ENCODE measurements at places on chromosomes 7 and 10.

DNA sequence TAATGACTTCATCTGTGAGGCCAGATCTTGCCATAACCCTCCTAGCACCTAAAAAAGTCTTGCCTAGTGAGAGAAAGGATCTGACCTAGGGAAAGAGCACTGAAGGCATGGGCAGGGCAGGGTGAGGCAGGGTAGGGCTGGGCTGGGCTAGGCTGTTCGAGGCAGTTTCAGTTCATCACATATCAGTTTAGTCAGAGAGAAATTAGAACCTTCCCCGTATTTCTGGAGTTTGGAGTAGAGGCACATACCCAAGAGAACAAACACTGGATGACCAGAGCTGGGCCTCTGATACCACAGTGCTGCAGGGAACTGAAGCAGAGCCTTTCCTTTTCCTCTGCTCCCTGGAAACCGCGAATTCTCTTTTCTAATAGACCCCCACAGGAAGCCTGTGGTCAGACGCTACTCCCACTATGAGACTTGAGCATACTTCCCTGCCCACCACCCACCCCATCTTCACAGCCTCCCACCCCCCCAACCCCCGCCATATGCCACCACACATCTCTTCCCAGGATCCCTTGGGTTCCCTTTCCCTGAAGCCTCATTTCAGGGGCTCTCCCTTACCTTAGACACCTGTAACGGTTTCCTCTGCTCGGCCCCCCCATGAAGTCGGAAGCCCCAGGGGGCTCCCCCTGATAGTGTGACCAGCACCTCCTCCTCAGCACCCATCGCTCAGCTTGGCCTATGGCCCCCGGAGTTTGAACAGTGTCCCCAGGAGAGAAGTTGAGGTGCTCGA, 406 bp downstream of the SYNPO2L start:
- DNase-seq = no peak

GRCh38 chr7:117564080-117564479, 84.3 kb downstream of the CFTR start:
- no peak for DNase-seq

GRCh38 chr7:106418526-106418925, 133.7 kb upstream of the NAMPT start:
- peak; percentile 38 for DNase-seq

DNA sequence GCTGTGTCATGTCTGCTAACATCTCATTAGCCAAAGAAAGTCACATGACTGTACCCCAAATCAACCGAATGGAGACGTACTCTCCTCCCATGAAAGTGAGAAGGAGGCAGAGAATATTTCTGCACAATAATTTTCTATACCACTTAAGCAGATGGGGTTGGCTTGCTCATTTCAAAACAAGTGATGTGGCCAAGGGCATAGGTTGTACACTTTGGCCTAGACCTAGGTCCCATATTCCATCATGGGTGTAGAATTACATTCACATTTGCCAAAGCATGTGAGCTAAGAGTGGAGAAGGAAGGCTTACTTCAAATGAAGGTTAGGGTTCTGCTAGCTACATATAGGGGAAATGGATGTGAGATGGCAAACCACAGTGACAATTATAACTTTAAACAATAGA, 83.0 kb downstream of the ZNF365 start:
- DNase-seq = no peak

DNA sequence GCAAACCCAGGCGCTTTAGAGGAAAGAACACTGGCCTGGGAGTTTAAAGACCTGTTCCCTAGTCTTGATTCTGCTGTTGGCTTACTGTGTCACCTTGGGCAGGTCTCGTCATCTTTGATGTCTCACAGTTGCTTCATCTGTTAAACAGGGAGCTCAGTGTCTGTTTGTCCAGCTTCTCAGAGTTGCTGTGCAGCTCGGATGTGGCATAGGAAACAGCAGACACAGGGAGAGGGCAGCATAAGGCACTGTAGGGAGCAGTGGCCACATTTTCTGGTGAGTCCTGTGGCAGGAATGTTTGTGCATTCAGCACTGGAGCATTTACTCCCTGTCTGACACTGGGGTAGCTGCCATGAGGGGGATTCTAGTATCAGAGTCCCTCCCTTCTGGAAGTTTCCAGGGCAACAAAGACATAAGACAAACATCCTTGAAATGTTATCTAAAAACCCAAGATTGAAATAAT, 2.0 kb downstream of the REPIN1 start:
- DNase-seq = no peak

DNA sequence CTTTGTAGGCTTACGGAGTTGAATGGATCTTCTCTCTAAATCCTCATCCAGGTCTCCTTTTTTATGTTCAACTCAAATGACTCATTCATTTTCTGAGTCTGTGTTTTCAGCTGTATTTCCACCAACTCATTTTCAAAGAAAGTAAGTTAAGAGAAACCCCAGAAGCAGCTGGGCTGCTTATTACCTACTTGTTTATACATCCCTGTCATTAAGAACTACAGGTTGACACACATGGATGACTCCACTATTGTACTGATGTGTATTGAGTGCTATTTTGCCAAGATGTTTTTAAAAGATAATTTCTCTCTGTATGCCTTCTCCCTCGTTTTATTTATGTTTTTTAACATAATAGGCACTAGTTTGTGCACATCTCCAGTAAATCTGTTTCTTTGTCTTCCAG, 41.9 kb downstream of the DGKI start:
- DNase-seq = no peak

DNA sequence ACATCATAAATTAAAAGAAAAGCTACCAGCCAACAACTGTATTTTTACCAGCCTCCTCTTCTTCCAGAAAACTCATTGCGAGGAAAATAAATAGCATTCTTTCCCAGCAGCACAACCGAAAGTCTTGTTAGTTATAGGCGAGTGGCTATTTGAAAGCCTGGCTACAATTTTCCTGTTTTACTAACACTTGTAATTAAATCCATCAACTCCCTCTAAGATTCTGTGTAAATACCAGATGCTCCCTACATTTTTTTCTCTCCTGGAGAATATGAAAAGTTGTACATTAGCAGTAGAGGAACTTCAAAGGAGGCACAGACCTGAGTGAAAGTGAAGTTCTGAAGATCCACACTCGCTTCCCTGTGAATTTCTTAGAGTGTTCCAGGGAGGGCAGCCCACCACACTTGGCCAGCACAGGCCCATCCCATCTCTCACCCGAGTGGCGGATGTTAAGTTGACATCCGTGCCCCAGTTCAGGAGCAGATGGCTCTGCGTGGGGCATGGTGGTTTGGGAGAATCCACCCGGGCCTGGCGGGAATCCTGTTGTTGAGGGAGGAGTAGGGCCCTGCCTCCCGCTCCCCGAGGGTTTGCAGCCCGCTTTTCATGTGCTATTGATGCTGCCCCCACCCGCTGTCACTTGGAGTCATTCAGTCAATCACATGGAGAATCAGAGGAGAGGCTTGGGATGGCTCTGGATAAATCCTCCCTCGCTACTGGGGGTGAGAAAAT, 451.0 kb upstream of the GALNT17 start:
- DNase-seq = no peak

Data from HL-60 (cell line).